GOT3 (cell line): ENCODE measurements at places on chromosomes 12 and 14.

- no peak for DNase-seq
Observed at GRCh38 chr12:90970471-90970870, 15.5 kb upstream of the CCER1 start.

DNA sequence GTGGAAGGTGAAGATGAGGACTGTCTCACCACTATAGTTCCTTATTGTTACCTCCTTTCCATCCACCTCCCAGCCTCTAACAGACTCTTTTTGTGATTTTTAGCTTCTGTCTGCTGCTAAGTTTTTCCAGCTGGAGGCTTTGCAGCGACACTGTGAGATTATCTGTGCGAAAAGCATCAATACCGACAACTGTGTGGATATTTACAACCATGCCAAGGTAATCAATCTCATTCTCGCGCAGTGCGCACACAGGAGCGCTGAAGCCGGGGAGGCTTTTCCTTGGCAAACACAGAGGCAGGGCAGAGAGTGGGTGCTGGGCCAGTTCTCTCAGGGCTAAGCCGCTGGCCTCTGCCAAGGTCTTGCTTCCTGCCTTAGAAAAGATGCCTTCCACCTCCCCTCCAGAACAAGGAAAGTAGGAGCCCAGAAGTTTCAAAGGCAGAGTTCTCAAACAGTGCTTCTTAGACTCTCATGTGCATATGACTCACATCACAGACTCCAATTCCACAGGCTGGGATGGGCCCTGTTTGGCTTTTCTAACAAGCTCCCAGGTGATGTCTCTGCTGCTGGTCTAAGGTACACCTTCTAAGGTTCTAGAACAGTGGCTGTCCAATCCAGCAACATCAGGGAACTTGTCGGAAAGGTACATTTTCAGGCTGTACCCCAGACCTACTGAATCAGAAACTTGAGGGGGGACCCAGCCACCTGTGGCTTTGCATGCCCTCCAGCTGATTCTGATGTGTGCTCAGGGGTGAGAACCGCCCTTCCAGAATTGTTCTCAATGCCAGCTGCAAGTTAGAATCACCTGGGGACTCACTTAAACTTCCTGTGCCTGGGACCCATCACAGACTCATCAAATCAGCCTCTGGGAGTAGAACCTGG, 33.8 kb upstream of the PWP1 start:
- no peak for DNase-seq

DNA sequence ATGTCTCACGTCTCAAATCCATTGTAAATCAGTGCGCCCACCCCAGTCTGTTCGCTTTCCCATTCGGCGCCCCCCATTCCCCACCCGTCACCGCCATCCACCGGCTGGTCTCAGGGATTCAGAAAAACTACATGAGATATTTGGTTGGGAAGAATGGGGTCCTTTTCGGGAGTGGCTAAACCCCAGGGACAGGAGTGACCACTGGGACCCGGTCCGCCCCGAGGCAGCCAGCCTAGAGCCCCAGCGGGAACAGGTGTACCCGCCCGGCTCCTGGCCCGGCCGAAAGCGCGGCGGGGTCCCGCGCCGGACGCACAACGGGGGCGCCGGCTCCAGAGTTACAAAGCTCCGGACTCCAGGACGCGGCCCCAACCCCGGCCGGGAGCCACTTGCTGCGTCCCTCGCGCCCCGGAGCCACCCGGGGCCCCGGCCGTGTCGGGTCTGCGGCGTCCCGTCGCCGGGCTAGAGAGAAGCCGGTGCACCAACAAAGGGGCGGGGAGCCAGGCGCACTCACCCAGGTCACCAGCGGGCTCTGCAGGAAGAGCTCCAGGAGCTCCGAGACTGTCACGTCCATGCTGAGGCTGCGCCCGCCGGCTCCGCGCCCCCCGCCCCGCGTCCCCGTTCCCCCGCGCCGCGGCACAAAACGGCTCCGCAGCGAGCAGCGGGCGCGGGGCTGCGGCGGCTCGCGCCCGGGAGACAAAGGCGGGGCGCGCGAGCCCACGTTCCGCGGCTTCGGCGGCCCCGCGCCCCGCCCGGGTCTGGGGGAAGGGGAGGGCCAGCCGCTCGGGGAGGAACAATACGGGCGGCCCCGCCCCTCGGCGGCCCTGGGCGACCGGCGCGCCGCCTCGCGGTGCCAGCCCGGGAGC, at the start of gene CCDC88C:
CCDC88C (minus strand) TSS at position 701 of the 863 bp plus-strand sequence; CDS start at position 571, 130 bp downstream.
- no peak for DNase-seq

- no peak for DNase-seq
Observed at GRCh38 chr14:97706819-97707218, 909.6 kb downstream of the VRK1 start.

DNA sequence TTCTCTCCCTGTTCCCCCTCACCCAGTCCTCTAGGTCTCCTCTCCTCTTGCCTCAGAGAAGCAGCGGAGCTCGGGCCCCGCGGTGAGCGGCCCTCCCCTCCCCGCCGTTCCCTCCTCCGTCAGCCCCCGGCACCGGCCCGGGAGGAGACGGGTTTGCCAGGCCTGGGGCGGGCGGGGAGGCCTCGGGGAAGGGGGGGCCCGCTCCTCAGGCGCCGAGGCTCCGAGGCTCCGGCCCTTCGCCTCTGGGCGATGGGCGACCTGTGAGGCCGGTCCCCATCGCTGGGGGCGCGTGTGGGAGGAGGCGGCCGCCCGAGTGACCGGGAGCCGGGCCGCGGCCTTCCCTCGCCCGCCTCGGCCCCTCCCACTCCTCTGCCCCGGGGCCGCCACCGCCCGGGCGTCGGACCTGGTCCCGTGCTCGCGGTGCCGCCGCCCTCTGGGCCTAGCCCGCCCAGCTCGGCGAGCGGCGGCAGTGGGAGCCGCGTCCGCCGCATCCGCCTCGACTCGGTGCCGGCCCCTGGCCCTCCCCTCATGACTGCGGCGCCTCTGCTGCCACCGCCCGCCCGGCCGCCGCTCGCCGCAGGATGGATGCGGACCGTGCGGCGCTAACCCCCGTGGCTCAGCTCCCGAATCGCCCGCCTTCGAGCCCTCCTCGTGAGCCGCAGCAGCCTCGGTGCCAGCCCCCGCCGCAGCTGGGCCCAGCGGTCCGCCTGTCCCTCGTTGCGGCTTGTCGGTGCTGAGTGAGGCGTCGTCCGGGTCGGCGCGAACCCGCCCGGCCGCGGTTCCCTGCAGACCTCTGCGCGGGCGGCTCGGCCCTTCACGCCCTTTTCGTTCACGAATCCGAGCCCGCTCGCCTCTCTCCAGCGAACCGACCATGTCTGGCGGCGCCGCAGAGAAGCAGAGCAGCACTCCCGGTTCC, 574 bp downstream of the WNK1 start:
- DNase-seq: no peak

DNA sequence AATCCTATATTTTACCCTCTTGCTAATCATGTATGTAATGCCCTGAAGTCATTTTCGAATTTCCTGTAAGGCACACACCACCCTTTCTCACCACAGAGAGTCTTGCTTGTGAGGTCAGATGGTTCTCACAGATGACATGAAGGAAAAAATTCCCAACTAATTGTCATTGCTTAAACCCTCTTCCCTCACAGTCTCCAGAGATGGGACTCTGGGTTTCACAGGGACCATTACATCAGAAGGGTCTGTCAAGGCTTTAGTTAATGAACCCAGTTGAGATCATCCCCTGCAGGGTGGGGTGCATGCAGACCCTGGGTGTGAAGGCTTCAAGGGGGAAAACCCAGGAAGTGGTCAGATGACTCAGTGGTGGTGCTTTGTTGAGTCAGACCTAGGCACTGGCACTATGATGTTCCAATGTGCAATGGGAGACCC, 229.6 kb downstream of the BCAT1 start:
- DNase-seq: no peak

- no peak for DNase-seq
Observed at GRCh38 chr12:52238207-52238840, 5.3 kb downstream of the KRT7 start.
